ENCODE measurements at places on chromosomes 11 and 22.

DNA sequence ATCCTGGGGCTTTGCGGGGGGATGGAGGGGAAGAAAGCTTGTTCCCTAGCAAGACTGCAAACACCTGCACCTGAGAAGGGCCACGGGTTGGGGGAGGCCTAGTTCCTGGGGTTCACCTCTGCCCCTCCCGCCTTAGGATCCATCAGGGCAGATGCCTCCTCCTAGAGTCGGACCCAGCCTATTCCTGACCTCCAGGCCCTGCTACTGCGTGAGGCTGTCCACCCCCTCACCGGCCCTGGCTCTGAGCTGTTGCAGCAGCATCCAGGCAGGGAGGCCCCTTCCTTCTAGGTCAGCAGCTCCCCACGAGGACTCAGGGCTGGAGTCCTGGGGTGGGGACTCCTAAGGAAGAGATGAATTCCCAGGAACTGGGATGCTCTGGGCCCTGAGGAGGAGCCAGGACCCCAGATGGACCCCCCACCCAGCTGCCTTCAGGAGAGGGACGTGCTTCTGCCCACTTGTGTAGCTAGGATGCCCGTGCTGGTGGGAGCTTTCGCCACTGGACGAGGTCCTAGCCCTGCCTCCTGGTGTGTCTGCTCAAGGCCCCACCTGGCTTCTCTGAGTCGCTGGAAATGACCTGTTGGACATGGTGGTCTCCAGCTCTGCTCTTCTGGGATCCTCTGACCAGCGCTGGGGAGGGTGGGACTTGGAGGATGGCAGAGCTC, 10.3 kb downstream of the MRGPRF start:
- no peak for DNase-seq

DNA sequence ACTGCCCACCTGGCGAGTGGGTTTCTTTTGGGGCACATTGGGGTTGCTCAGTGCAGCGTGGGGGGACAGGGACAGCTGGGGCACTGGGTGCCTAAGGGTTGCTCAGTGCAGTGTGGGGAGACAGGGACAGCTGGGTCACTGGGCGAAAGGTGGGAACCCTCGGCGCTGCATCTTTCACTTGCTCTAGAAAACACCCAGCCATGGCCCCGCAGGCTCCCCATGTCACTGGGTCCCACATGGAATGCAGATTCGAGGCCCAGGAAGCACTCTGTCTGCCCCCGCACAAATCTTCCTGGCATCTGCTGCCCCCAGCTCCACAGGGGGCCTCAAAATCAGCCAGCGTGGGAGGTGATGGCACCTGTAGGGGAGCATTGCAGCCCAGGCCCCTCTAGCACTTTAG, 229.3 kb downstream of the BRD1 start:
- DNase-seq: no peak

GRCh38 chr11:75264971-75265370, 24.4 kb downstream of the TPBGL start:
- DNase-seq: no peak

GRCh38 chr22:33083212-33083611, 25.0 kb upstream of the SYN3 start:
- no peak for DNase-seq

DNA sequence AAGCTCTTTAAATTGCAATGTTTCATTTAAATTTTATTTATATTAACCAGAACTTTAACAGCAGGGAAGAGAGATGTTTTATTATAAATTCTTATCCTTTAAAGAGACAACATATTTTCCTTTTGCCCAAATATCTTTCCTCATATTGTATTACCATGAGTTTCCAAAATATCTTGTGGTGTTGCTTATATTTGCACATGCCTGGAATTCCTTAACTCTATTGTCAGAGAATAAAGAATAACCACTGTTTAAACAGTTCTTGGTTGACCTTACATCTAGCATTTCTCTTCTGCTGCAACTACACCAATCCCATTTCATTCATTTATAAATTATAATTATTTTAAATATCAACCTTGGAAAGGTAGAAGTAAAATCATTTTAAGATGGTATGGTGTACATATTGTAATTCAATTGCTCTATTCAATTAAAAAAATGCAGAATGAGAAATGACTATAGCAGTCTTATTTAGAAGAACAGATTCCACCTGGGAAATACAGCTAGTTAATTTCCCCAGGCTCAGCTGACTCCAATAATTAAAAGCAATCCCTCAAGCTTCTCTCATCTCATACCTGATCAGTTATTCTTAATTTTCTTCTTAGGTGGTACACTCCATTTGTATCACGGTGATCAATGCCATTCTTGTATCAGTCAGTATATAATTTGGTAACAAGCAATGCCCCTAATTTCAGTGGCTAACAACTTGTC, 923.3 kb downstream of the KCNA4 start:
- DNase-seq: no peak

- no peak for DNase-seq
Measured at GRCh38 chr11:73399159-73399590, 23.0 kb downstream of the RELT start.

GRCh38 chr11:60334005-60334620, 7.1 kb downstream of the MS4A6E start:
- DNase-seq: peak; percentile 26

- peak; percentile 25 for DNase-seq
Measured at GRCh38 chr11:832529-833113, at the start of gene CD151. Gene CD151, plus strand, starts transcription at chr11:832952. Its CDS starts 3,118 bp downstream, at chr11:836070.

DNA sequence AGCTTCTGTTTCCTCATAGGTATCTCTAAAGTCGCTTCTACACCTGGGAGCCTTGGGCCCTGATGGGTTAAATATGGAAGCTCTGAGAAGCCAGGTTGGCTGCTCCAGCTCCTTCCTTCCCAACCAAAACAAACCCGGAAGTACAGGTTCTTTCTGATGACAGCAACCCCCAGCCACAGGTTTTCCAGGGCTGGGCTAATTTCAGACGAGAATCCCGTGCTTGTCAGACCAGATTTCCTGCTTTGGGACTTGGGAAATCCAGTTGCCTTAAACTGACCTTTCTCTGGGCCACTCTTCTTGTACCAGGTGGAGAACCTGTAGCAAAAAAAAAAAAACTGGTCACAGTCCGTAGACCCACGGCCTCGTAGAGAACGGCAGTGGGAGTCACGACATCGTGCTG, 51.9 kb downstream of the RBX1 start:
- no peak for DNase-seq

- DNase-seq: no peak
Measured at GRCh38 chr22:27687984-27688545, 113.5 kb downstream of the MN1 start.

DNA sequence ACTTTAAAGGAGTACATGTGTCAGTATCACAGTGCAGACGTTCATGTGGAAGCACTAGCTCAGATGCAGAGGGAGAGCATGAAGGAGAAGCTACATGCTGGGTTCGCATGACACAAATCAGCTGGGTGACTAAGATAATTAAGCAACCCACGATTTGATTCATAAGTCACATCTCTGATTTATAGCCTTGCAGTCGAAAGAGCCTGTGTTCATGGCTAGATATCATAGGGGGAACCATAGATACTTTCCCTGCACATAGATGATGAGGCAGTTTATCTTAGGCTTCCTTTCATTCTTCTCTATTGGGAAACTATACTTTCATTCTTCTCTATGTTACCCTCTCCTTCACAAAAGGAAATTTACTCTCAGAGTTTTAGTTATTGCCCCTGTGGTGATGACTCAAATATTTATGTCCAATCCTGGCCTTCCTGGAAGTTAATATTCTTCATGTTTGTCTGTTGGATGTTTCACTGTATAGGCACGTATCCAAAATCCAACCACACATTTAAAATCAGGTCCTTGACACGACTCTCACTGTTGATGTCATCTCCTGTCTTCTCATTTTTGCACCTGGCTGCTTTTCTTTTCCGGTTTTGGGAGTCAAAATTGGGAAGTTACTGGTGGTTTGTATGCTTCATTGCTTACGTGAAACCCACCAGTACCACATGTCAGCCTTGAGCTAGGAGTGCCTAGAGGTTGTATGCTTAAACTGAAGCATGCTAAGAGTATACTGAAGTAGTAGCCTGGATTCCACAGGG, 56.3 kb upstream of the SLC5A12 start:
- no peak for DNase-seq

DNA sequence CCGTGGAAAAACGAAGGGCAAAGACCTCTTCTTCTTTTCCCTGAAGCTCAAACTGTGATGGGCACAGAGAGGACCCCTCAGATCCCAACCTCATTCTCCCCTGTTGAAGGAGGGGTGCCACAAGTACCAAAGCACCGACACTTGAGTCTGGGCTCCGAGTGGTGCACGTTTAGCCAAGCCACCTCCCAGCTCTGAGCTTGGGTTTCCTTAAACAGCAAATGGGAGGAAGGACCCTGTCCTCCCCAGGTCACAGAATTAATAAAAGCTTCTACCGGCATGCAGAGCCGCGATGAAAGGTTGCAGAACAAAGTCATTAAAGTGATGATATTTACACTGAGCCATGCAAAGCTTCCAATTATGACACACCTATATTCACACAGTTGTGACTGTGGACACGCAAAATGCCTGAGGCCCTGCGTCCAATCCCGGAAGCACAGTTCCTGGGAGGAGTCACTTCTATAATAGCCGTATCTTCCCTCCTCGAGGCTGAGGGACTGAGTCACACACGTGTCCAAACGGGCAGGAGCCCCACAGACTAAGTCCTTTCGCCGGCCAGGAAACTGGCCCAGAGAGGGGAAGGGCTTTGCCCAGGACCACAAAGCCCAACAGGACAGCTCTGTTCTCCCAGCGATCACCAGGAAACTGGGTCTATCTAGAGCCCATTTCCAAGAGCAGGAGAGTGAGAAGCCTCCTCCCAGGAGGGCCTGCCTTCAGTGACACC, 922 bp upstream of the CSNK1E start:
- no peak for DNase-seq

- DNase-seq: no peak
Measured at GRCh38 chr11:15106201-15106965, 8.3 kb upstream of the INSC start.

DNA sequence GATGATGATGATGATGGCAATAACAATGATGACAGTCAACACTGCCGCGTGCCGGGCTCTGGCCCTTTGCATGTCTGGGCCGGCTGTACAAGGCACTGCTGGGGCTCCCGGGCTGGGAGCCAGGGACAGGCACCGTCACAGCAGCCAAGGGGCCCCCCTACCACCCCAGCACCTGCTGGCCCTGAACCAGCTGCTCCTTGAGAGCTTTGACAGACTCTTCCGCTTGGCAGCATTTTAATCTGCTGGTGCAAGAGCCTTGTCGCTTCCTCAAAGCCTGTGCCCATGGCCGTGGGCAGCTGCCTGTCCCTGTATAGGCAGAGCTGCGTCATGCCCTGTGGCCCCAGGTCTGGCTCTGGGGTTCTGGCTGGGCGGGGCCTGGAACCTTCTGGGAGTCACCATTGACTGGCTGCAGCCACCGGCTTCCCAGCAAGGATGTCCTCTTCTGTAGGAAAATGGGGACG, 12.9 kb upstream of the MUC6 start:
- no peak for DNase-seq

- no peak for DNase-seq
Measured at GRCh38 chr11:45930031-45930794, 7.8 kb downstream of the LARGE2 start.

GRCh38 chr11:285894-286220, 3.1 kb upstream of the PGGHG start:
- no peak for DNase-seq

All from effector CD8-positive, alpha-beta T cell (primary cell).